ENCODE measurements at places on chromosomes 12 and 14.
A peak's percentile ranks its signal among the peaks of the same experiment; 100 is the strongest.

GRCh38 chr14:32134448-32135097, 57.5 kb downstream of the ARHGAP5 start:
- DNase-seq = no peak

GRCh38 chr12:98544751-98545150, 29.4 kb downstream of the TMPO start:
- DNase-seq = no peak

DNA sequence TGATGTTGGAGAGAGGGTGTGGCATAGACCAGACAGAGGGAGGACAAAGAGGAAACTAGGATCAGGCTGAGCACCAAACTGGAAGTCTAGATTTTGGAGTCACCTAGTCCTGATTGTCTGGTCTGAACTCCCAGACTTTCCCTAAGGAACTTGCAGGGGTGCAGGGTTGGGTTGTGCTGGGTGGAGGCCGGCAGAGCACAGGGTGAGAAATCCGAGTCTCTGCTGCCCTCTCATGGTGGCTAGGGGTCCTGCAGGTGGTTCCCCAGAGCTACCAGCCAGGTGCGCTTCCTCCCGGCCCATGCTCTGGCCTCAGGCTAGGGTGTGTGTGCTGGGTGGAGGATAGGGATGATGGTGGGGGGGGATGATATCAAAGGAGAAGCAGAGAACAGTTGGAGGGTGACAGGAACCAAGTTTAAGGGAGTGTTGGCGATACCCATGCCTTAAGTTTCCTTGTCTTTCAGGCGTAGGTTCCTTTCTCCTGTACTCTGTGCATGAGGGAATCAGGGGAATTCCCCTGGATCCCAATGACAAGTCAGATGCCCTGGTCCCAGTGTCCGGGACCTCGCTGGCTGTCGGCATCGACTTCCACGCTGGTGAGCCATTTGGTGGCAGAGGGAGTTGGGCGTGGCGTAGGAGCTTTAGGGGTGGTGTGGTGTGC, 33.5 kb upstream of the NXPH4 start:
- DNase-seq = peak; percentile 62

GRCh38 chr12:41058266-41058665, 129.9 kb upstream of the PDZRN4 start:
- DNase-seq = no peak

- no peak for DNase-seq
Observed at GRCh38 chr12:112456029-112456428, 37.3 kb downstream of the PTPN11 start.

GRCh38 chr12:132559652-132560363, 50.6 kb downstream of the LRCOL1 start:
- DNase-seq = no peak

DNA sequence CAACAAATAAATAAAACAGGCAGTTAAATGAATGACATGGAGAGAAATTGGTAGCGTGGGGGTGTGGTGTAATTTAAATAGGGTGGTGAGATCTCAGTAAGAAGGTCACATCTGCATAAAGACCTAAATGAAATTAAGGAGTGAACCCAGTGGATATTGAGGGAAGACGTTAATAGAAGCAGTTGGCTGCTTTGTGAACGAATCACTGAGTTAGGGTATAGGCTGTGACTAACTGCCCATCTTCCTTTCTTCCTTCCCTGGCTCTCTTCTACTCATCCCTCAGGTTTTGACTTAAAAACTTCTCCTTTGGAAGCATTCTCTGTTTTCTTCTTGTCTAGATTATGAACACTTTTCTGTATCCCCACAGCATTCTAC, 64.7 kb downstream of the BTG1 start:
- no peak for DNase-seq

DNA sequence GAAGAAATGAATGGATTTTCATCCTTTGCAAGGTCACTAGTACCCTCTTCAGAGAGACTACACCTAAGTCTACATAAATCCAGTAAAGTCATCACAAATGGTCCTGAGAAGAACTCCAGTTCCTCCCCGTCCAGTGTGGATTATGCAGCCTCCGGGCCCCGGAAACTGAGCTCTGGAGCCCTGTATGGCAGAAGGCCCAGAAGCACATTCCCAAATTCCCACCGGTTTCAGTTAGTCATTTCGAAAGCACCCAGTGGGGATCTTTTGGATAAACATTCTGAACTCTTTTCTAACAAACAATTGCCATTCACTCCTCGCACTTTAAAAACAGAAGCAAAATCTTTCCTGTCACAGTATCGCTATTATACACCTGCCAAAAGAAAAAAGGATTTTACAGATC, 40.8 kb downstream of the SPATA7 start:
- no peak for DNase-seq

DNA sequence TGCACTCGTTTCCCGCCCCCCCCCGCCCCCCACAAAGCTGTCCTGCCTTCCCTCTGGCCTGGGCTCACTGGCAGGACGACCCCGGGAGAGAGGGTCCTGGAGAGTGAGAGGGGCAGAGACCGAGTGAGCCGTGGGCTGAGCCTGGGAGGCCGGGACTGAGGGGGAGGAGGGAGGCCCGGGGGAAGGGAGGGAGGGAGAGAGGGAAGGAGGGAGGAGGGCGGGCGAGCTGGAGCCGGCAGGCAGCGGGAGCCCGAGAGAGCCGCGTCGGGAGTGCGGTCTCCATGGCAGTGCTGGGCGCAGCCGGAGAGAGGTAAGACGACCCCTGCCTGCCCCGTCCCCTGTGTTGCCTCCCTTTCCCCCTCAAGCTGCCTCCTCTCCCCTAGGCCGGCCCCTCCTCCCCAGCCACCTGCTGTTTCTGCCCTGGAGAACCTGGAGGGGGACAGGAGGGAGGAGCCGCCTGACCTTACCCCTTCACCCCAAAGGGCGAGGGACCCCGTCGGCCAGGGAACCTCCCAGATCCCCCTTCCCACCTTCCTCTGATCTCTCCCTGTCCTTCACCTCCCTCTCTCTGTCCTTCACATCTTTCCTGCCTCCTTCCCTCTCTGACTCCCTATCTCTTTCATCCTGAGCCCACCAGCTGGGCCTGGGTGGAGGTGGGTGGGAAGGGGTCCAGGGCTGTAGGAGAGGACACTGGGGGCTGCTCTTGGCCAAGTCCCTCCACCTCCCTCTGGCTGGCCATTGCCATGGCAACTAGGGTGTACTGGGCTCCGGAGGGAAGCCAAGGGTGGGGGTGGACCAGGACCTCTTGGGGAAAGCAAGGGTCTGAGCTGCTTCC, at the start of gene GPR162:
TSS of gene GPR162 (plus strand) at position 231 of the 835 bp plus-strand sequence. CDS start 2,078 bp downstream, outside the sequence.
- DNase-seq = no peak

DNA sequence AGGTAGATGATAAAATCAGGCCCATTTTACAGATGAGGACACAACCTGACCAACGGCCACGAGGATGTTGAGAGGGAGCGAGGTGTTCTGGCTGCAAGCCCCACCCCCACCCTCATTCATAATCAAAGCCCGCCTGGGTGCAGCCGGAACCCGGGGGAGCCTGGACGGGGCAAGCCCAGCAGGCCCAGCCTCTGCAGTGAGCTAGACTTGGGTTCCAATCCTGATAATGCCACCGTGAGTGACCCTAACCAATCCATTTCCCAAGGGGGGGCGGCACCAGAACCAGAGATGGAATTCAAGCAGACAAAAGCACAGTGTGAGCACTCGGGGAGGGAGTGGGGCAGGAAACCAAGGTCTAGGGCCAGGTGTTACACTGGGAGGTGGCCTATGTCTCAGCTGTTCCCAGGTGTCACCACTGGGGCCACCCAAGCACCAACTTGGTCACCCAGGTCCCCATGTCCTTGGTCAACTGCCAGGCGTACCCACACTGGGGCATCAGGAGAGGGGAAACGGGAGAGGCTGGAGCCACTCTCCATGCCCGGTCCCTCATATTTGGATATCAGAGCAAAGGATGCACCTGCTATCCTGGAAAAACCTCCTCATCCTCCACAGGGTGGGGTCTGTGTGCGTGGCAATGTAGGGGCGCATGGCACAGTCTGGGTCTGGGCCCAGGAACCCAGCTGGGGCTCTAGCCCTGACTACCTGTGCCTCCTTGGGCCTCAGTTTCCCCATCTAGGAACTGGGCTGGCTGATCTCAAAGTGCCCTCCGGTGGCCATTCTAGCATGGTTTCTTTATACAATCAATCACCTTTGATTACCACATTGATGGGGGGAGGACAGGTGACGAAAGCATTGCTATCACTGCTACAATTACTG, 58.4 kb downstream of the FAM222A start:
- no peak for DNase-seq

DNA sequence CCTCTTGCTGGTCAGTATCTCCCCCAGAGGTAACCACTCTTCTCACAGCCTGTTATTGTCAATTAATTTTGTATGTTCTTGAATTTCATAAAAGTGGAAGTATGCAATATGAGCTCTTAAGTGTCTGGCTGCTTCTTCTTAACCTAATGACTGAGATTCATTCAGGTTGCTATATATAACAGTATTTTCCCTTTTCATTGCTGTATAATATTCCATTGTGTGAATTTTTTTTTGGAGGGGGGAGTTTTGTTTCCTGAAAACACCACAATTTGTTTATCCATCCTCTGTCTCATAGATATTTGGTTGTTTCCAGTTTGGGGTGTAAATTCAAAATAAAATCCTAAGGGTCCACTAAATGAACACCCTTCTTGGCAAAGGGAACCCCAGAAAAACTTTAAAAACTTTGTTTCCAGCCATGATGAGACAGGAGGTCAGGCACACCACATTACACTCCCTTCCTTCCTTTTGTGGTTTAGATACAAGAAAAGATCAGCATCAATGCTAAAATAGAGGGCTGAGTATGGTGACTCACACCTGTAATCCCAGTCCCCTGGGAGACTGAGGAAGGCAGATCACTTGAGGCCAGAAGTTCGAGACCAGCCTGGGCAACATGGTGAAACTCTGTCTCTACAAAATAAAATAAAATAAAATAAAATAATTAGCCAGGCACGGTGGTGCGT, 4.1 kb upstream of the DAO start:
- no peak for DNase-seq

GRCh38 chr12:68479896-68480291, 130.8 kb upstream of the RAP1B start:
- no peak for DNase-seq

DNA sequence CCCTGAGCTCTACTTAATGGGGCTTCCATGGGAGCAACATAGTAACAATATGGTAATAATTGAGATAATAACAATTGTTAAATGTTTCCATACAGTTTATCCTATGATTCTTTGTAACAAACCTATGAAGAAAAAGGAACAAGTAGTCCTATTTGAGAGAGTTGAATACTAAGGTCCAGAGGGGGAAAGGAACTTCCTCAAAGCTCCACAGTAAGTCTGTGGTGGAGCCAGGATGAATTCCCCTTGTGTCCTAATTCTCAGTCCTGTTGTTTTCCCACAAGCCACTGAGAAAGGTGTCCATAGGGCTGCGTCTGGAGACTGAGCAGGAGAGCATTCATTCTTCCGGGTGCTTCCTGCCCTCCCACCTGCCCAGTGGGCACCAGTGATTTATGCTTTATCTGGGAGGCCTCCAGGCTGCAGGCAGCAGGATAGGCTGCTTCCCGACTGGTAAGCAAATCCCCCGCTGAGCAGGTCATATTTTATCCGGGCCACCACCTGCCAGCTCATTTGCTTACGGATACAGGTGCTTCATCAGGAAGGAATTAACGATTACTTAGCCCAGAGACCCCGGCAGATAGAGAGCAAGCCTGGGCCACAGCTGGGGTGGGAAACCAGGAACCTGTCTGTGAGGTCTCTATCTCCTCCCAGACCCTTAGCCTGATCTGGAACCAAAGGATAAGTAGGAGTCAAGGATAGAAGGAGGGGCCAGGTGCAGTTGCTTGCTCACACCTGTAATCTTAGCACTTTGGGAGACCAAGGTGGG, 33.9 kb upstream of the FAM222A start:
- no peak for DNase-seq

DNA sequence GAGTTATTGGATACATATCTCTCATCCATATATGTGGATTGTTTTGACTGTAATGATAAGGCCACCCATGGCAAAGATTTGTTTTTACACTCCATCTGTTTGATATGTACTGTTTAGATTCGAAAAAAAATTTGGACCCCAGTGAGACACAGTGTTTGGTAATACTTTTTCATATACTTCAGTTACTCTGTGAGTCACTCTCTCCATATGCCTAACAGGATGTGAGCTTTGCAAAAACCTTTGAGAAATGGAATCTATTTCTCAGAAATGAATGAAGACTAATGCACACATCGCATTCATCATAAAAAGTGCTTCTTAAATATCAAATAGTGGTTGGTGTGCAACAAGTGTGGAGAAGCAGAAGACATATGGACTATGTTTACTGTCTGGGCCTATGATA, 781.5 kb downstream of the SLC6A15 start:
- no peak for DNase-seq

GRCh38 chr12:28237423-28237822, 47.2 kb downstream of the CCDC91 start:
- DNase-seq = no peak

DNA sequence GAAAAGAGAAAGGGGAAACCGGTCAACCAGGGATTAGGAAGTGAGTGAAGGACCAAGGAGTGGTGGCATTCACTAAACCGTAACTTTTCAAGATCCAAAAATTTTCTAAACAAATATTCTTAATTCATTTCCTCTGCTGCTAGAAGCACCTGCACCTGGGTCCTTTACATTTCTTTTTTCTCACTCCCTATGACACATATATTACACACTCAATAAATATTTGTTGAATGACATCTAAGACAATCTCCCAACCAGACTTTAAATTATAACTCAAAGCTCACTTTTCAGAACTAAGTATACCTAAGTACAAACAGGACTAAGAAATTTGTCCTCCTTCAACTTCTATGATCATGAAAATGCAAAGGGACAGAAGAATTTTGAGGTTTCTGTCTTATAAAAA, 11.1 kb downstream of the TTC5 start:
- DNase-seq = no peak

GRCh38 chr12:50638482-50638880, 125.4 kb upstream of the ATF1 start:
- no peak for DNase-seq

GRCh38 chr12:95802482-95803270, 12.1 kb upstream of the NTN4 start:
- no peak for DNase-seq

- DNase-seq = no peak
Observed at GRCh38 chr14:68733086-68733914, 59.6 kb downstream of the ZFP36L1 start.

DNA sequence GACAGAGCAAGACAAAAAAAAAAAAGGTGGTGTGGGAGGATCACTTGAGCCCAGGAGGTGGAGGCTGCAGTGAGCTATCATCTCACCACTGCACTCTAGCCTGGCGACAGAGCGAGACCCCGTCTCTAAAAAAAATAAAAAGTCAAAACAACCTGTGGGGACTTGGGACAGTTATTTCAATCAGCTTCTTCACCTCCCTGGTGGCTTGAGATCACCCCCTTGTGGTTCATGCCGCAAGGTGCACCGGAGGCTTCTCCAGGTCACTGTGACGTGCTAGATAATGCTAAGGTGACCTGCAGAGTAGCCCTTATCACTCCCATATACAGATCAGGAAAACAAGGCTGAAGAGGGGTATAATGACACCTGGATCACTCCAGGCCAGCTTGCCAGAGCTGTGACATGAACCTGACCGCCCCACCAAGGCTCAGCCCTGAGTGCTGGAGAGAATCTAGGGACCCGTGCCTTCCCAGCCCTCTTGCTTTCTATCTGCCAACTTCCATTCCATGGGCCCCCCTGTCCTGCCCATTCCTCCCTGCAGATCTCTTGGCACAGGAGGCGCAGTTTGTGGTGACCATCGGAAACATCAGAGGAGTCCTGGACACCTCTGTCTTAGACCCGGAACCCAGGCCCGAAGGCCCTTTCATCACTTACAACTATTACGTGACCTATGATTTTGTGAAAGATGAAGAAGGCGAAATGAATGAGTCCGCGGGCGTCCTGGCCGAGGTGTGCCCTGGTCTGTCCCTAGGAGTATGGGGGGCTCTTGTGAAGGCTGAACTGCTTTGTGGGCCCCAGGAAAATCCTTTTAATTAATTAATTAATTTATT, 8.1 kb downstream of the LRRC43 start:
- DNase-seq = peak; percentile 17

Data from activated CD8-positive, alpha-beta memory T cell treated with anti-CD3 and anti-CD28 coated beads for 1 hour (primary cell).